ENCODE measurements at places on chromosomes 3 and 15.

- DNase-seq, result no peak
Observed at GRCh38 chr3:102079809-102080197, 230.5 kb downstream of the NFKBIZ start.

GRCh38 chr3:73484656-73485248 lies 140.0 kb downstream of the PDZRN3 start:
- no peak for DNase-seq

DNA sequence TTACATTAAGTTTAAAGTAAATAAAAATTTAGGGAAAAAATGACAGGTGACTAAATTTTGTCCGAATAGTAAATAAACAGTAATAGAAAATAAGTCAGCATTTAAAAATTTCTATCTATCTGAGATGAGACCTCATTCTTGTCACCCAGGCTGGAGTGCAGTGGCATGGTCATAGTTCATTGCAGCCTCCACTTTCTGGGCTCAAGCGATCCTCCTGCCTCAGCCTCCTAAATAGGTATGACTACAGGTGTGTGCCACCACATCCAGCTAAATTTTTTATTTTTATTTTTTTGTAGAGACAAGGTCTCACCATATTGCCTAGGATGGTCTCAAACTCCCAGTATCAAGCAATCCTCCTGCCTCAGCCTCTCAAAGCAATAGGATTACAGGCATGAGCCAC lies 7.8 kb downstream of the KPNA4 start:
- no peak for DNase-seq

DNA sequence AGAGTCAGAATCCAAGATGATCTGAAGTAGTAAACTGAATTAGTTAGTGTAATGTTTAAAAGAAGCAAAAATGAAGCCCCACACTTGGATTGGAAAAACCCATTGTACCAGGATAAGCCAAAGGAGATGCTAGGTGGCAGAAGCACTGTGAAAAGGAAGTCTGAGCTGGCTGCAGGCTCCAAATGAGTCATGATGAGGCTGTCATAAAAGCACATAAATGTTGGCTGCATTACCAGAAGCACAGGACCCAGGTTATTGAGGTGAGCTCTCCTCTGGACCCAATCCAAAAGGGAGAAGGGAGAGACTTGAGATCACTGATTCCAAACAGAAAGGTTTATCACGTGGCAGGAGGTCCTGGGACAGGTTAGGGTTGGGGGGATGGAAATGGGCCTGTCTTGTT lies 3.2 kb upstream of the ACAN start:
- no peak for DNase-seq

DNA sequence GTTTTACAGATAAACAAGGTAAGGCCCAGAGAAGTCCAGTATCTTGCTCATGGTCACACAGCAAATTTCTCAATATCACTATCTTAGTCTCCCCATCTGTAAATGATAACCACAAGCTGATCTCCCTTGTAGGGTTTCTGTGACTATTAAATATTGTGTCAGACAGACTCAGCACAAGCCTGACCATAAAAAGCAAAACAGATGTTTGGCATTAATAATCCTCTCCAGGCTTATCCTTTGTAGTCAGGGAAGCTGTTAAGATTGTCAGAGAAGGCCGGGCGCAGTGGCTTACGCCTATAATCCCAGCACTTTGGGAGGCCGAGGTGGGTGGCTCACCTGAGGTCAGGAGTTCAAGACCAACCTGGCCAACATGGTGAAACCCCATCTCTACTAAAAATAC lies 173.2 kb upstream of the PRICKLE2 start:
- DNase-seq, result no peak

DNA sequence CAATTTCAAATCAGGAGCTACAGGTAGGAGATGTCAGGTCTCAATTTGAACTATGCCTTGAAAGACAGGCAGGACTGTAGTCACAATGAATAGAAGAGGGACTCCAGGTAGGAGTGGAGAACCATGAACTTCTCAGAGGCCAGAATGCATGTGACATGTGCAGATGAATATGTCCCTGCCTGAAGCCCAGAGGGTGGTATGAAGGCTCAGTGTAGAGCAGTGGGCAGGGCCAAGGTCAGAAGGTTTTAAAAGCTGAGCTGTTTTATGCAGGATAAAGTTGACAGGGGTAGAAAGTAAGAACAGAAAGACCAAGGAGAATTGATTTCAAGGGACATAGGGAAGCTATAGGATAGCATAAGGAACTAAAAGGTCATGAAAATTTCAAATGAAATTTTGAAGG lies 30.8 kb downstream of the CLK3 start:
- no peak for DNase-seq

- DNase-seq, result no peak
Observed at GRCh38 chr3:112980080-112980479, 5.2 kb upstream of the CD200R1 start.

GRCh38 chr3:172787746-172788145 lies 37.2 kb downstream of the ECT2 start:
- DNase-seq, result no peak
